ENCODE measurements at places on chromosomes 13 and 19. TPM values are rescaled to one million over a fixed set of nuclear protein-coding genes. Genes with fewer than 3 reads are reported as not detected.
A peak's percentile ranks its signal among the peaks of the same experiment; 100 is the strongest.

DNA sequence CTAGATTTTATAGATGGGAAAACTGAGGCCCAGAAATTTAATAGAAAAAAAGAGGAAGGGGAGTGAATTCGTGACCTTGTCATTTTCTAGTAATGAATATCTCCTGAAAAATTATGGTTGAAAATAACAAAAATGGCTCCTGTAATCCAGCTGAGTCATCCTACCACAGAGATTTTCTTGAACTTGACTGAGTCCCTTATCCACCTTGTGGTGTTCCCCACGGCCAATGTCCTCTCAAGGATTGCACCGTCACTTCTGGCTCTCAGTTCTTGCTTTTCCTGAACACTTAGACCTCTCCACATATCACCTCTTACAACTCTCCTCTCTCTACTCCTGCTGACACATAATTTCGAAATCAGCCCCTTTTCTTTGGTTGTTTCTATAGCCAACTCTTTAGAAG lies 1.2 kb upstream of the KATNAL1 start:
- DNase-seq: peak; percentile 27

Gene TMEM145
- 4.9 TPM for total RNA-seq

Gene SAFB2
- total RNA-seq: 124 TPM

DNA sequence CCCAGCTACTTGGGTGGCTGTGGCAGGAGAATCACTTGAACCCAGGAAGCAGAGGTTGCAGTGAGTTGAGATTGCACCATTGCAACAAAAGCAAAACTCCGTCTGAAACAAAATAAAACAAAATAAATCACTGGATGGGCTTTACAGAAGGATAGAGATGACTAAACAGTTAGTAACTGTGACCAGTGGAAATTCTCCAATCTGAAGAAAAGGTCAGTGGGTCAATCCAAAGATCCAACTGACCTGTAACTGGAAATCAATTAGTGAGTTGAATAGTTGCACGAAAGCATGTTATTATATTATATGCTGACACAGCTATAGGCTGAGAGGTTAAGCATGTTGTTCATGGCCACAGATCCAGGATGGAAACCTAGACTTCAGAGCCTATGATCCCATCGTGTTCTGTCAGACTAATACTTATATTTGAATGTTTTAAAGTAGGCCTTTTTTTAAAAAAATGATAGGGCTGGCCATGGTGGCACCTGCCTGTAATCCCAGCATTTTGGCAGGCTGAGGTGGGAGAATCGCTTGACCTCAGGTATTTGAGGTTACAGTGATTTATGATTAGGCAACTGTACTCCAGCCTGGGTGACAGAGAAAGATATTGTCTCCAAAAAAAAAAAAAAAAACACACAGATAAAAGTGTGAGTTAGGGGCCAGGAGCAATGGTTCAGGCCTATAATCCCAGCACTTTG lies 1.4 kb downstream of the ECH1 start:
- no peak for DNase-seq

DNA sequence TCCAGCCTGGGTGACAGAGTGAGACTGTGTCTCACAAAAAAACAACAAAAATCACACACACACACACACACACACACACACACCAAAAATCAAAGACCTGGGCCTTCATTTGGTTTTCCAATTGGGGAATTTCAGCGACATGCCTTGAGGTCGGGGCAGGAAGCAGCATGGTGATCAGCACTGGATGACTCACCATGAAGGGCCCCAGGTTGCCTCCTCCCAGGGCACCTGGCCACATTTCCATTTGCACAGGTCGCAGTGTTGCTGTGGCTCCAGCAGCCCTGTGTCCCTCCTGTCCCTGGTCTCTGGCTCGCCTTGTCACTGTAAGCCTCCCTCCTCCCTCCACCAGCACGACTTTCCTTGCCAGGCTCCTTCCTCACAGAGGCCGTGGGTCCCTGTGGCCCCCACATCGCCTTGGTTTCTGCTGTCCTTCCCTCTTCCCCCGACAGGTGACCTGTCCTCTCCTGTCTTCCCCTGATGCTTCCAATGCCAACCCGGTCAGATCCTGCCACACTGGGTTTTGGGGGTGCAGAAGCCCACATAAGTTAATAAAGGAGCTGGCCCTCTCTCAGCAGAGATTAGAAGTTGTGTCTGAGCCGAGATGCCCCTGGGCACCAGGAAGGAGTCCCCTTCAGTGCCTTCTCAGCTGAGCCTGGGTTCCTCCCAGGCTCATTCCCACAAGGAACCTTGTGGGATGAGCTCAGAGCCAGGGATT lies 66.7 kb downstream of the GPR12 start:
- no peak for DNase-seq

GRCh38 chr19:3963458-3964255 lies 7.2 kb downstream of the DAPK3 start:
- no peak for DNase-seq

Gene CD22
- not detected for total RNA-seq

DNA sequence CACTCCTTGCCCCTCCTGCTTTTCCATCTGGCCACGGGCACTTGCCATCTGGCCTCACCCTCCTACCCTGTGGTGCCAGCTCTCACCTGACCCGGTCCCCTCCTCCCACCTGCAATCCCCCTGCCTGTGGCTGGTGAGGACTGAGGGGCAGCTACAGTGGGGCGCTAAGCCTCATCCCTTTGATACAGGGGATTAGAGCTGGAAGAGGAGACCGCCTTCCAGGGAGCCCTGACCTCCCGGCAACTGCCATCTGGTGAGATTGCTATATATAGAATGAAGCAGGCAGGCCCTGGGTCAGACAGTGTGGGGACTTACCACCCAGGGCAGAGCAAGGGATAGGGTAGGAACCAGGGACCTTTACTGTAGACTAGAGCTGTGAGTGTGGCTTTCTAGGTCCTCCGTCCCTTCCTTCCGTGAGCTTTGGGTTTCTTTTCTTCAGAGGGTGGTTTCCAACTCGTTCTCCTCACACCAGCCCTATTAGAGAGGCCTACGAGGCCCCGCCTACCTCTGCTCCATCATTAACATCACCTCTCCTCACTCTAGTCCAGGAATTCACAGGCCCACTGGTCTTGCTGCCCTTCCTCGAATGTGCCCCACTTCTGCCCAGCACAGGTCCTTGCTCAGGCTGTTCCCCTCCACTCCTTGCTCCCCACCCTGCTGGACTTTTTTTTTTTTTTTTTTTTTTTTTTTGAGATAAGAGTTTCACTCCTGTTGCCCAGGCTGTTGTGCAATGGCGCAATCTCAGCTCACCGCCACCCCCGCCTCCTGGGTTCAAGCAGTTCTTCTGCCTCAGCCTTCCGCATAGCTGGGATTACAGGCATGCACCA lies 7.7 kb downstream of the KASH5 start:
- DNase-seq: no peak

- DNase-seq: peak; percentile 68
Measured at GRCh38 chr19:42313096-42313839, at the start of gene TMEM145. TSS of gene TMEM145 (plus strand) at chr19:42313309. CDS start at chr19:42313377, 68 bp downstream.

GRCh38 chr13:91540158-91540736 lies 141.8 kb downstream of the GPC5 start:
- DNase-seq: no peak

DNA sequence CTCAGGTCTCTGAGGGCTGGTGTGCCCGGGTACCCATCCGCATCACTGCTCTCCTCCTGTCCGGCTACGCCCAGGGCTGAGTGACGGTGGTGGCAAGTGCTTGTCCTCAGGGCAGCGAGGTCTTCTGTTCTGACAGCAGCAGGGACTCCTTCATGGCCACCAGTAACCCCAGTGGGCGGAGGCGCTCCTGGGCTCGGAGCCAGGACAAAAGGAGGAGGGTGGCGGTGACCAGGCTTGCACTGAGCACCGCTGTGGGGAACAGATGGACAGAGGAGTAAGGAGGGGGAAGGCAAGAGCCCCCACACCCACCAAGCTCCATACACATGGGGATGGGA lies 5.8 kb downstream of the CD320 start:
- no peak for DNase-seq

Gene RGS9BP
- 0.13 TPM for total RNA-seq

Gene ZNF90
- total RNA-seq: 0.41 TPM

DNA sequence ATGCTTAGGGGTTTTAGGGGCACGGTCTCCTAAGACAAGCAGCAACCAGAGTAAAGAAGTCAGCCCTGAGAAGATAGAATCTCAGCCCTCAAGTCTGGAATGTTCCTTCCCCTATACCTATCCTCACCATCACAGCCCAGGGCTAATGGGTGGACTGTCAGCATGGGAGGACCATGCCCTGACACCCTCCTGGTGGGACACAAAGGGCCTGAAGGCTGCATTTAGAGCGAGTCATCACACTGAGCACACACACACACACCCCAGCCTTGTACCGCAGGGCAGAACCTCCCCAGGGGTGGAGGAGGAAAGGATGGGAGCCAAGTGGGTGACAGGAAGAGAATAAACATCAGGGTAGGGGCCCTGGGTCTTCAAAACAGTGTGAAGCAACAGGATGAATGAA lies 174.8 kb upstream of the SERP2 start:
- DNase-seq: no peak

DNA sequence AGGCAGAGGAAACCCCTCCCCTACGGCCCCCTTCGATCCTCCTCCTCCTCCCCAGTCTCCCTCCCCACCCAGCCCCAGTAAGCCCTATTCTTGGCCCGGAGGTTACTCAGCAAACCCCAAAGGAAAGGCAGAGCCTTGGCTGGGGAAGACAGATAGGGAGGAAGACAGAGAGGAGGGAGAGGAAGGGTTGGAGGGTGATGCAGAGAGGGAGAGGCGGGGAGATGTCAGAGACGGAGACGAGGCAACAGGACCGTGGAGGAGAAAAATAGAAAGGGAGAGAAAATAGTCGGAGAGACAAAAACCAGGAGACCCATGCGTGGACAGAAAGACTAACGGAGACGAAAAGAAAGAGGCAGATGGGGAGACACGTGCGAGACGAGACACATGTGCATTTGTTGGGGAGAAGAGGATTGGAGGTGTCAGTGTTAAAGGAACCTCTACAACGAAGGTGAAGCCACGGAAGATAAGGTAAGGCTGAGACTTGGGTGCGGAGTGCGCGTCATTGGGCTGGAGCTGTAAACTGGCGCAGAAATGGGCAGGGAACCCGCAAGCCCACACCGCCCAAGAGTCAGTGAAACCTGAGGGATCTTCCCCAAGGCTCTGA lies 2.9 kb downstream of the TGFB1 start:
- DNase-seq: no peak

DNA sequence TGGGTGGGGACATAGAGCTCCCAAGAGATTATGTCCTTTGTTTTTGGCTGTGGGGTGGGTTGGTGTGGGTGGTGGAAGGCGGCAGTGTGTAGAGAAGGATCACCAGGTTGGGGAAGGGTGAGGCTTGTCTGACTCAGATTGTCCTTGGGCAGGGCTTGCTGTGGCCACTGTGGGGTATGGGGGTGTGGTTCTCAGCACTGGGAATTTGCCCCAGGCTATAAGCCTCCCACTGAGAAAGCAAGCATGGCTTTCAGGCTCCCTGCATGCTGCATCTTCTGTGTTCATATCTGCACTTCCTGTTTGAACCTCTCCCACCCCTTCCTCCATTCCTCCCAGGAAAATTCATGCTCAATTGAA lies 34.9 kb downstream of the DNAJC15 start:
- peak; percentile 72 for DNase-seq

Gene PSG2
- not detected for total RNA-seq

Gene BLVRB
- 48.2 TPM for total RNA-seq

DNA sequence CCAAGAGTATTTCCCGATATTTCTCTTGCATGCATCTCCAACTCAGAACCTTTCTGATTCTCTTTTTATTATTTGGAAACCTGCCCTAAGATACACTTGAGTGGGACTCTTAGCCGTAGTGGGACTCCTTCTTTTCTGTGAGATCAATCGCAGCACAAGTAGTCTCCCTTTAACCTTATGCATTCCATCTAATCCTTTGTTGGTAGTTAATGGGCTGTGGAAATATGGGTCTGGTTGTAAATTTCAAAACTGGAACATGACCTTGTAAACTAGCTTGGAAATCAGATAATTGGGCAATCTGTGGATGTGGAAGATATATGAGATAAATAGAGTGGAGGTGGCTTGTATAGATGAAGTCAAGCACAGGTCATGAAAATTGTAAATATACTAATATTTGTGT lies 350.0 kb downstream of the NDFIP2 start:
- DNase-seq: no peak

GRCh38 chr13:114109641-114110041 lies 22.8 kb downstream of the RASA3 start:
- DNase-seq: no peak

DNA sequence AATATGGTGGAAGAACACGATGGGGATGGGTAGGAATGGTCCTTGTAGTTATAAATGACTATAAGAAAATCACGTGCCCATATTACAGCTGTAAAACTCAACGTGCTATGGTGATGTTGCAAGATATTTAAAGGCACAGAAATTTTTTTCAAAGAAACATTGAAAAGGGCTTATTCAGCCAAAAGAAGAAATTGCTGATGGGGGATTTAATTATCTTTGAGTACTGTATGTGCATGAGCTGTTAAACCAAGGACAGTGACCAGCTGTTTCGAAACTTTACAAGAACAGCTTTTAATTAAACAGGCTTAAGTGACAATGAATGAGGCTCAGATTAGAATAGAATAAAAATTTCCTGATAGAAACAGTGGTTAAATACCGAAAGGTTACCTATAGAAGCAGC lies 339.0 kb downstream of the HS6ST3 start:
- DNase-seq: no peak

GRCh38 chr13:73757481-73758233 lies 376.5 kb downstream of the KLF12 start:
- DNase-seq: no peak

GRCh38 chr19:50451223-50451534 lies 18.5 kb downstream of the MYBPC2 start:
- no peak for DNase-seq

GRCh38 chr13:51630288-51630615 lies 46.0 kb downstream of the WDFY2 start:
- no peak for DNase-seq

Gene FAM83E
- total RNA-seq: 5.5 TPM

- DNase-seq: peak; percentile 34
Measured at GRCh38 chr13:26914624-26915023, 154.0 kb upstream of the GPR12 start.

Gene SLC17A7
- 1.7 TPM for total RNA-seq

GRCh38 chr19:19540064-19540714 lies 2.1 kb downstream of the CILP2 start:
- peak; percentile 74 for DNase-seq

- DNase-seq: peak; percentile 77
Measured at GRCh38 chr19:41706741-41707501, 1.5 kb upstream of the CEACAM5 start.

- no peak for DNase-seq
Measured at GRCh38 chr13:79403113-79403512, 2.9 kb downstream of the RBM26 start.

Gene ZNF763
- total RNA-seq: 0.24 TPM

DNA sequence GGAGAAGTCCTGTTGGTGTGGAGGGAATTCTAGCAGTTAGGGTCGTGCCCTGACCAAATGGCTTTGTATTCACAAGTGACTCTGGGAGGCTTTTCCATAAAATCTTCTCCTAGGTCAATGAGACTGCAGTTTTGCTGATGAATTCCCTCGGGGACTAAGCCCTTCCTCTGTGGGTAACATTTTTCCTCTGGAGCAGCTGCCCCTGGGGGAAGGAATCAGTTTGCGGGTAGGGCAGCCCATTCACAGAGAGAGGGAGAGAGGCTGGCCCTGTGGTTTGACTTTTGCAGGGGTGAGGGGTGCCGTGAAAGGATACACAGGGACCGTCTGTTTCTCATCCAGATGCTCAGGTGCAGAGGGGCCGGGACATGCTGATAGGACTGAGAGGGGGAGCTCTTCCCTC lies 67.3 kb downstream of the ERICH6B start:
- DNase-seq: no peak
